Stimulated activated CD4-positive, alpha-beta T cell treated with anti-CD3 and anti-CD28 coated beads, Interleukin-12 subunit alpha, Interleukin-12 subunit beta, amount 100 ng/mL, for 48 hours (primary cell): ENCODE measurements at places on chromosomes 16 and 17.

DNA sequence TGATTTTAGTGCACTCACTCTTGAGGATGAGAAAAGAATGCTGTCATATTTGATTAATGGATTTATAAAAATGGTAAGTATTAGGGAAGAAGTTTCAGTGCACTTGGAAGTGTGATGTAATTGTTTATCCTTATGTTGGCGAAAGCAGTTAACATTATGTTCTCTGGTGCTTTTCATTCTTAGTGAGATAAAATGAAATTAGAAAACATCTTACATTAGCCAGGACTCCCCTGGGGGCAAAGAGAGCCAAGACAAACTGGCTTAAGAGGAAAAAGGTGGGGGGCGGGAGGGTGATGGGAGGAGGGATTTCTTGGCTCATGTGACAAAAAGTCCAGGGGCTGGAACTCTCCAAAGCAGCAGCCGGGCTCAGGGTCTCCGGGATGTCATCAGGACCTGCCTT, 73.2 kb downstream of the KNOP1 start:
- DNase-seq = no peak

DNA sequence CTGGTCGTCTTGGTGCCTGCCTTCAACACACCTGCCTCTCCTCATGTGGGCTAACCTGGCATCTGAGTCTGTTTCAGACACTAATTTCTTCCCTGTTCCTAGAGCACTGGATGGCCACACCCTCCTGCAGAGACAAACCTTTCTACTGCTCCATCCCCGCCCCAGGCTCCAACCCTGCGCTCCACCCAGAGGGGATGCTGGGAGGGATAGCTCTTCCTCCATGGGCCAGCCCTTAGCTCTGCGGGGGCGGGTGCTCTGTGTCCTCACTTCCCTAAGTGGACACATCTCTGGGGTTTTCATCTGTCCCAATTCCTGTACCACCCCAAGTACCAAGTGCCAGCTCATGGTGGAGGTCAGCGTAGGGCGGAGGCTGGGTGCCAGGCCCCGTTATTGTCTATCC, 11.0 kb upstream of the CRISPLD2 start:
- no peak for DNase-seq

DNA sequence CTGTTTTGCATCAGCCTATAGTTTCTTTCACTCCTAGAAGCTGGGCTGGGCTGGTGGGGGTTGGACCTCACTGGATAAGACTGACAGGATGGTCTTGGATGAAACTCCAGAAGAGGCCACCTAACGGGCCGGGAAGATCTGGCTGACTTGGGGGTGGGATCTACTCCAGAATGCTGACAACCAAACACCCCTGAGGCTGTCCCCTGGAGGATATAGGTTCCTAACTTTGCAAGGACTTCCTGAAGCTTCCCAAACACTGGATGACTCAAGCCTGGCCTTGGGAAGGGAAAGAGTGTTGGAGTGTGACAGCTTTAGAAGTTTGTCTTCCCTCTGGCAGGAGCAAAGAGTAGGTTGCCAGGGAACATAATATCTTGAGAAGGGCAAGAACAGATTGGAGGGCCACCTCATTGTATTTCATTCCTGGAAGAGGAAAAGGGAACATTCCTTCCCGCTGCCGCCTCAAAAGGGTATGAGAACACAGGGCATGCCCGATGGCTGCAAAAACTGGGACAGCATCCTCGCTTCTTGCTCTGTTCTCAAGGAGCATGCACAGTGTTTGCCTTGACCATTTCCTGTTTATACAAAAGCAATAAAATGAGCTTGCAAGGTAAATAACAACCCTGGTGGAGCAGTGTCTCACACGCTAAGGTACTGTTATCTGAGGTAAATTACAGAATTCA, 6.8 kb upstream of the CYB5B start:
- DNase-seq = no peak

DNA sequence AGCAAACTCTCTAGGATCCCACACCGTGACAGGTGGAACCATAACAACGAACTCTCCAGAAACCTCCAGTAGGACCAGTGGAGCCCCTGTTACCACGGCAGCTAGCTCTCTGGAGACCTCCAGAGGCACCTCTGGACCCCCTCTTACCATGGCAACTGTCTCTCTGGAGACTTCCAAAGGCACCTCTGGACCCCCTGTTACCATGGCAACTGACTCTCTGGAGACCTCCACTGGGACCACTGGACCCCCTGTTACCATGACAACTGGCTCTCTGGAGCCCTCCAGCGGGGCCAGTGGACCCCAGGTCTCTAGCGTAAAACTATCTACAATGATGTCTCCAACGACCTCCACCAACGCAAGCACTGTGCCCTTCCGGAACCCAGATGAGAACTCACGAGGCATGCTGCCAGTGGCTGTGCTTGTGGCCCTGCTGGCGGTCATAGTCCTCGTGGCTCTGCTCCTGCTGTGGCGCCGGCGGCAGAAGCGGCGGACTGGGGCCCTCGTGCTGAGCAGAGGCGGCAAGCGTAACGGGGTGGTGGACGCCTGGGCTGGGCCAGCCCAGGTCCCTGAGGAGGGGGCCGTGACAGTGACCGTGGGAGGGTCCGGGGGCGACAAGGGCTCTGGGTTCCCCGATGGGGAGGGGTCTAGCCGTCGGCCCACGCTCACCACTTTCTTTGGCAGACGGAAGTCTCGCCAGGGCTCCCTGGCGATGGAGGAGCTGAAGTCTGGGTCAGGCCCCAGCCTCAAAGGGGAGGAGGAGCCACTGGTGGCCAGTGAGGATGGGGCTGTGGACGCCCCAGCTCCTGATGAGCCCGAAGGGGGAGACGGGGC, 1.3 kb downstream of the SPN start:
- no peak for DNase-seq

DNA sequence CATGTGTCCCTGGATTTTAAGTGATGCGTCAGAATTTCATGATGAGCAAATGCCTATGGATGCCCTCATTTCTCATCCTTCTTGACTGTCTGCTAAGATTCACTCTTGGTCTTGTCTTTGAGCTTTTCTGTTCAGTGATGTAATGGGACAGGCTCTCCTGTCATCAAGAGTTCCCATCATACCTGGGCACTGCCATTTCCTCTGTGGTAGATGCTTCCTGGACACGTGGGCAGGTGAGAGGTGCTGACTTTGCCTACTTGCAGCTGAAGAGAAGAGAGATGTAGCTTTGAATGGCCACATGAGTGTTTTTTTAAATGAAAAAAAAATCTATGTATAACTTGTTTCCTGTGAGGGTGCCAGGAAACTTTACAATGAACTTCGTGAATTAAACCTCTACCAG, 557.7 kb downstream of the MAF start:
- no peak for DNase-seq
